ENCODE measurements at places on chromosomes 7 and 10.

DNA sequence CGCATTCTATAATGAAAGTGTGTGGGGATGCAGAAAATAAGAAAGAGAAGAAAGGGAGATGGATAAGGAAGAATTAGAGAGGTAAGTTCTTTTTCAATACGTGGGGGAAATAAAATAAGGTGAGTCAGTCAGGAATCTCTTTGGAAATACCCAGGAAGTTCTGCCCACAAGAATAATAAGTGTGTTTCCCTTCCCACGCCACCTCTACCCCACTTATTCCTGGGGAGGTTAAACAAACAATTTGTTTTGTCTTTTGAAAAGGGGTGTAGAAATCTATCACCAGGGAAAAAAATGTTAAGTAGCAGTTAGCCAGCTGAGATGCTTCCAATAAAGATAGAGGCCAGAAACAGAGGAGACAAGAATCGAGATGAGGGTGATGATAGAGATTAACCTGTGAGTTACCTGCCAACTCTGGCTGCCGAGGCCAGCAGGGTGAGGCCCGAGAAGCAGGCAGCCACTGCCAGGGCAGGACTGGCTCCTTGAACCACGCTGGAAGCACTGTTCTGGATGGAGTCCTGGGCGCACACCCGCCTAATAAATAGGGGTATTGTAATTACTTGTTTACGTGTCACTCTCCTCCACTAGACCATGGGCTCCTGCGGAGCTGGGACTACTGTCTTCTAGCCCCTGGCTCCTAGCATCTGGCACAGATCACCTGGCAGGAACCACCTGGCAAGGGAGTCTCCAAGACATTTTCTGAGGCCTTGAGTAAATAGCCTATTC lies 191.3 kb downstream of the FGFR2 start:
- DNase-seq: no peak

- DNase-seq: no peak
Observed at GRCh38 chr7:156620291-156620675, 20.3 kb upstream of the RNF32 start.

GRCh38 chr7:111438369-111439289 lies 123.7 kb downstream of the IMMP2L start:
- DNase-seq: peak; percentile 68

DNA sequence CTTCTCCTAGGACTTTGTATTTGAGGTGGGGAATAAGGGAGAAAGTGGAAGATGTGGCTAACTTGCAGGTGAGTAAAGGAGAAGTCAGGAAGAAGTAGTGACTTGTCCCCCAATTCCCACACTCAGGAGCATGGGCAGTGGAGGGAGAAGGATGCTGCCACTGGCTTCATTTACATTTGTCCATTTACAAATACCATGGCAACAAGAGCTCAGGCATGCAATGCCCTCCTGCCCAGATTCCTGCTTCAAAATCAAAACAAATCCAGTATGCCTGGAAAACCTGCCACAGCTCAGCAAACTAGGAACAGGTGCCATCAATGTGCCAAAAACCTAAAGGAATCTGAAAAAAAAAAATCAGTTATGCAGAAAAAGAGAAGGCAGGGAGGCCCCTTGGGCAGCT lies 139.9 kb downstream of the KCNMA1 start:
- no peak for DNase-seq

DNA sequence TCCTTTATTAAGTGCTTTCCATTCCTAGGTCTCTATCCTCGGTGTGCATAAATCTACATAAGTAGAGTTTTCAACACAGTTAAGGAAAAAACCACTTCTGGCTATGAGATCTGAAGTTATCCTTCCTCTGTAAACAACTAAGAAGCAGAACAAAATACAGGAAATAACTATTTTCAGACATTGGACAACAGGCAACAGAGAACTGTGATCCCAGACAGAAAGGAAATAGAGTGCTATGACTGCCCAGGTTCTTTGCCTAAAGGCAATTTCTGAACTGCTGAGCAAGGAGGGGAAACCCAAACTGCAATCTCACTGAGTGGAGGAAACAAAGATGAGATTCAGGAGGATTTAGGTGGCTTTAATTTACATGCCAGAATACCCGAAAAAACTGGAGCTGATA lies 285.4 kb downstream of the SNX13 start:
- no peak for DNase-seq

DNA sequence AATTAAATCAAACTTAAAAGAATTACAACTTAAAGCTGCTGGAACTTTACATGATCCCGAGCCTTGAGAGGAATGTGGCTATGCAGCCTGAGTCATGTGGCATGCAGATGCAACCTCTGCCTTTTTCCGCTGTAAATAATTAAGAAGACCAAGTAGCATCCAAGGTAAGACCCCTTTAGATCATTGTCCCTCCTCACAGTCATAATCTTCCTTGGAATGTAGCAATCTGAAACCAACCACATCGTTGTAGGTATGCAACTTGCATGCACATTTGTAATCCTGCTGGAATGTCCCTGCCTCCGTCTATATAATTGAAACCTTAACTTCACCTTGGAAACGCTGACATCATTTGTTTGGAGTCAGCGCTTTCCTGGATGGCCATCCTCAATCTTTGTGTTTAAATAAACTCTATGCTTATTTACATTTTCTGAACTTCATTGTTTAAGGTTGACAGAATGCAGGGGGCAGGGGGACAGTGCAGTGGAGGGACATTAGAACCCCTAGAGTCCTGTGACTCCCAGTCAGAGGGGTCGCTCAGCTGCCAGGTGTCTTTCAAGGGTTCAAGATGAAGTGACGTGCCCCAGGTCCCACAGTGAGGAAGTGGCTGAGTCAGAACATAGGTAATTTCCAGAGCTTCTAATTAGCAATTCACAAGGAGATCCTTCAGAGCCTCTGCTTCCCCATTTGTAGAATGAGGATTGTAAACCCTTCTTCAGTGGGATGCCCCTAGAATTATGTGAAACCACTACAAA lies 110.7 kb downstream of the RALA start:
- DNase-seq: peak; percentile 89

- peak; percentile 13 for DNase-seq
Observed at GRCh38 chr7:79352323-79352722, 101.1 kb downstream of the MAGI2 start.

- peak; percentile 43 for DNase-seq
Observed at GRCh38 chr10:93390306-93391090, 91.6 kb downstream of the MYOF start.

DNA sequence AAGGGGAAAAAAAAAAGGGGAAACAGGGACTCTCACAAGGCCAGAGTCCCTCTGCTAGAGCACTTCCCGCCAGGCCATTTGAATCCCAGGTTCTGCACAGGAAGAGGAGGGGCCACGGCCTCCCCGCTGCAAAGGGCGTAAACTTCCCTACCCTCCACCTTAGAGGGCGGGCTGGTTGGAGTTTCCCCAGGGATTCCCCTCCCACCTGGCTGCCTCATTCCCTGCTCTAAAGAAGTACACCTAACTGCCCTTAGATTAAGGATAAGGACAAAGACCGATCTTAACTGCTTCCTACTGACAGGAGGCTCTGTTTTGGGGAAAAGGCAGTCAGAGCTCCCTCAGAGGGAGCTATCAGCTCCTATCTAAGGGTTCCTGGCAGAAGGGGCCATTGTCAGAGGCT lies 102.0 kb upstream of the ARMC3 start:
- no peak for DNase-seq

DNA sequence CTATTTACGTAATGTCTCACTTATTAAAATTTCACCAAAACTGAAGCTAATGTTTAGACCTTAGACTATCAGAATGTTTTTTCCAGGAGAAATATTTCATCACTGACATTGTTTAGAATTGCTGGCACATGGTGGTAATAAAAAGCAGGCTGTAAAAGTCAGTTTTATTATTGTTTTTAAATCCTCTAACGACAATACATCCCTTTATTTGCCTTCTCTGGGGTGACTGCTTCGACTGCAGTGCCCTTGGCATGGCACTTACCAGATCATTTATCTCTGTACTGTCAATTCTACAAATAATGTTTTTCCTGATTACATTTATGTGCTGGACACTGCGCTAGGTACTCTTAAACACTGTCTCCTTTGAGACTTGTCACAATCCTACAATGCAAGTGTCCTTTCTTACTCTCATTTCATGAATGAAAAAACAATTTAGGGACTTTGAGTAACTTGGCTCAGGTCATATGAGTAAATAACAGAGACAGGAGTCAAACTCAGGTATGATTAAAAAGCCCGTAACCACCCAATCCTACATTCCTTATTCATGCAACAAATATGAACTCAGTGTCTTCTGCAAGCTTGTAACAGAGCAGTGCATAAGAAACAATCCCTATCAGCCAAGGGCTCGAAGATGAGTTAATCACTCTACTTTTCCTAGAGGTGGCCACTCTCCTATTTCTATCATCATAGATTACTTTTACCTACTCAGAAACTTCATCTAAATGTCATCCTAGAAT lies 5.6 kb upstream of the ING3 start:
- no peak for DNase-seq

DNA sequence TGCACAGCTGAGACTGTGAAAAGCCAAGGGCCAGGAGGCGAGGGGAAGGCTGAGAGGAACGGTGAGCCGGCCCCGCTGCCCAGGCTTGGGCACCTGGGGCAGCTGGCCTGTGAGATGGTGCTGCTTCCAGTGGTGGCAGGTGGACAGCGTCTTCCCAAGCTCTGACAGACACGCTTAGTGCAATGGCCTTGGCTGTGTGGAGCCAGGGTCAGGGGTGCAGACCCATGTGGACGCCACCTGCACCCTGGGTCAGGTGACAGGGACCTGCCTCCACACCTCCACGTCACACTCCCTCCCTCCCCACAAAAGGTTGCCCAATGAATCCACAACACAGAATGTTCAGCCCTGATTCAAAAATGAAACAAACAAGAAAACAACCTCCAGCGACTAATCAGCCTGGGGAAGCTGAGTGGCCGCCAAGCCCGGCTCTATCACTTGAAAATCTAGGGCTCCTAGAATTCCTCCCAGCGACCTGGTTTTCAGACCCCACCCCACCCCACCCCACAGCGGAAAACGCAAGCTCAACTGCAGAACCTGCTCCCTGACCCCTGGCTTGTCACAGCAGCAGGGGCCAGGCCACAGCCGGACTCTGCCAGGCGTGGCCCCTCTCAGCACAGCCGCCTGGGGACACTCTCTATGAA lies 54.3 kb downstream of the PRKAG2 start:
- DNase-seq: no peak

- no peak for DNase-seq
Observed at GRCh38 chr7:26583094-26583648, 281.2 kb downstream of the SKAP2 start.

DNA sequence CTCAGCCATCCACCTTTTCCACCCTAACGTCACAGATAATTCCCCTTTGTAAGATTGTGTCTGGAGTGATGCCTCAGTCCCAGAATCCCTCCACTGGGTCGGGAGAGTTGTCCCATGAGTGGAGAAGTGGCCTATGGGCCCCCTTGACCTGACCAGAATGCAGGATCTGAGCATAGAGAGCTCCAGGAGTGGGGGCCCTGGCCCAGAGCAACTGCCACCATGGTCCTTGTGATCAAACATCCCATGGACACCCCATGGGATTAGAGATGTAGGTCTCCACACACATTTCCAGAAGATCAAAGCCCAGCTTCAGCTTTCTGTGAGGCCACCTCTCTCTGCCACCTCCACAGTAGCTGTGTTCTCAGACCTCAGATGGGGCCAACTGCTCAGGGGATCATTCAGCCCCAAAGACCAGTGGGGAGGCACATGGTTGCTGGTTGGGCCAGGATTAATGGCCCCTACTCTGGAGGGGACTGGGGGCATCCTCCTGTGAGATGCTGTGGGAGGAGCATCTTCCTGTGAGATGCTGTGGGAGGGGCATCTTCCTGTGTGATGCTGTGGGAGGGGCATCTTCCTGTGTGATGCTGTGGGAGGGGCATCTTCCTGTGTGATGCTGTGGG lies 28.5 kb upstream of the DPYSL4 start:
- DNase-seq: no peak

DNA sequence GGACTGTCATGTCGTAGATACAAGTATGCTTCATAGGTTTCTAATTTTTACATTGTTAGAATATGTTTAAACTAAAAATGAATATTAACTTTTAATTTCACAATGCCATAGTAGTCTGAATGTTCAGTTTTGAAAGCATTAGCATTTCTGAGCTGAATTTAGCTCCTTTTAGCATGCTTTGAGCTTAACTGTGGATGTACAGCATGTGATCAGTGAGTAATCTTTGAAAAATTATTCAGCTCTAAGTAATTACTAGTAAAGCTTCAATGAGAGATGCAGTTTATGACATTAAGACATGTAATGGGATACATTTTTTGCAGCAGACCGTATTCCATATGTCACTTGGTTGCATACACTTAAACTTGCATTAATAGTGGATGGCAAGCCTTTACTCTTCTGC lies 114.1 kb upstream of the WNT16 start:
- no peak for DNase-seq

DNA sequence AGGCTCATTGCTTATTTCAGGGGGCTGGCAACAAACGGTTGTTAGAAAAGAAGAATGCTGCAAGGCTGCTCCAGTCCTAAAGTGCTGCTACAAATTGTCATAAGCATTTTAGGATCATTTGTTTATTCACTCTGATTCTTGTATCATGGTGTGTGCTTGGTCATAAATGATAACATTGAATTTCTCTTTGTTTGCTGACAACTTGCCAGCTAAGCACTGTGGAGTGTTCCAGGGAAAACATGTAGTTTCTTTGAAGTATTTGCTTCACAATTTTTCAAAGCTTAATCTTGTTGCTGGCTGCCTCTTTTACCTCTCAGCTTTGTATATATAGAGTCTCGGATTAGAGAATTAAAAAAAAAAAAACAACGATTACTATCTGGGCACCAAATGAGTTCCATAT lies 263.0 kb downstream of the PHF14 start:
- peak; percentile 67 for DNase-seq

DNA sequence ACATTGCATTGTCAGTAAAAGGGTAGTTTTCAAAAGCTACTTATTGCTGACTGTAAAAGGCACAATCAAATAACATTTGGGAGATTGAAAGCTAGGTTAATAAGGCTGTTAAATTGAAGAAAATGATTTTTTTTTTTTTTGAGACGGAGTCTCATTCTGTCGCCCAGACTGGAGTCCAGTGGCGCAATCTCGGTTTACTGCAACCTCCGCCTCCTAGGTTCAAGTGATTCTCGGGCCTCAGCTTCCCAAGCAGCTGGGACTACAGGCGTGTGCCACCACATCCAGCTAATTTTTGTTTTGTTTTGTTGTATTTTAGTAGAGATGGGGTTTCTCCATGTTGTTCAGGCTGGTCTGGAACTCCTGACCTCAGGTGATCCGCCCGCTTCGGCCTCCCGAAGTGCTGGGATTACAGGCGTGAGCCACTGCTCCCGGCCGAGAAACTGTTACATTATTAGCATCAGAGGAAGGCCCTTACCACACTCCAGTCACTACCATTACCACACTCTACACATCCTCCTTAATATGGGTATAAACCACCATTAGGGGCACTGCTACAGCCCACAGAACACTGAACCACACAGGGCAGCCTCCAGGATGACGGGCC lies 1.0 kb downstream of the CYP51A1 start:
- peak; percentile 15 for DNase-seq

GRCh38 chr10:63415640-63416244 lies 50.0 kb downstream of the JMJD1C start:
- no peak for DNase-seq

Measured in fibroblast of the aortic adventitia (primary cell).